ENCODE measurements at places on chromosomes 1 and 21. TPM values are rescaled to one million over a fixed set of nuclear protein-coding genes. Genes with fewer than 3 reads are reported as not detected.

- H3K36me3 ChIP-seq: no peaks in the 10 kb centered on the region
- no peaks in the 10 kb centered on the region for H3K27me3 ChIP-seq
- H3K4me1 ChIP-seq: peaks cover 2% of the 10 kb centered on the region
- no peak for DNase-seq
- no peak overlapping the region for H3K4me3 ChIP-seq
- no peak overlapping the region for H3K27ac ChIP-seq
These were observed 224.8 kb upstream of the KCNK2 start for GRCh38 chr1:214857716-214858115.

- no peaks in the 10 kb centered on the region for H3K4me1 ChIP-seq
- DNase-seq: no peak
- no peaks in the 10 kb centered on the region for H3K36me3 ChIP-seq
- H3K4me3 ChIP-seq: no peak overlapping the region
These were observed 57.7 kb downstream of the ZNF697 start for GRCh38 chr1:119590393-119590792.

- DNase-seq: peak; percentile 39
- no peaks in the 10 kb centered on the region for H3K36me3 ChIP-seq
- H3K4me1 ChIP-seq: peaks cover 13% of the 10 kb centered on the region
- no peaks in the 10 kb centered on the region for H3K27me3 ChIP-seq
These were observed 38.5 kb upstream of the ENAH start for GRCh38 chr1:225691377-225691776.

GRCh38 chr1:47182676-47183235 is 7.1 kb downstream of the PDZK1IP1 start:
- peaks cover 2% of the 10 kb centered on the region for H3K27me3 ChIP-seq
- no peaks in the 10 kb centered on the region for H3K4me1 ChIP-seq
- H3K36me3 ChIP-seq: no peaks in the 10 kb centered on the region
- DNase-seq: no peak
- H3K27ac ChIP-seq: no peak overlapping the region

DNA sequence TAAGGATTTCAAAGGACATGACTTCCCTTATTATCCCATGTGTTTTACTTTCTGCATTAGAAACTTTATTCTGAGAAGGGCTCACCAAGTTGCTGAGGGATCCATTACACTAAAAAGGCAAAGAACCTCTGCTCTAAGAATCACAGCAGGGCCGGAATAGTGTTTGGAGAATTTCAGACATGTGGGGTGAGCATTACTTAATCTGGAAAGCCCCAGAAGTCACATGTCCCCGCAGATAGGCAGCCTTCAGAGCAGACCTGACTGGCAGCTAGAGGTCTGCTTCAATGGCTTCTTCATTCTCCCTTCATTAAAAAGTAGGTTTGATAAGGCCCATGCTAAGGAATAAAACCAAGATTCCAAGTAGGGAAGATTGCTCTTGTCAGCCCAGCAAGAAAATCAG is 52.6 kb upstream of the RBM15 start:
- no peak overlapping the region for H3K27ac ChIP-seq
- no peaks in the 10 kb centered on the region for H3K4me1 ChIP-seq
- DNase-seq: no peak

- H3K27ac ChIP-seq: no peak overlapping the region
- no peak for DNase-seq
- H3K4me1 ChIP-seq: peaks cover 6% of the 10 kb centered on the region
These were observed 101.8 kb downstream of the PRDM16 start for GRCh38 chr1:3170561-3171453.

DNA sequence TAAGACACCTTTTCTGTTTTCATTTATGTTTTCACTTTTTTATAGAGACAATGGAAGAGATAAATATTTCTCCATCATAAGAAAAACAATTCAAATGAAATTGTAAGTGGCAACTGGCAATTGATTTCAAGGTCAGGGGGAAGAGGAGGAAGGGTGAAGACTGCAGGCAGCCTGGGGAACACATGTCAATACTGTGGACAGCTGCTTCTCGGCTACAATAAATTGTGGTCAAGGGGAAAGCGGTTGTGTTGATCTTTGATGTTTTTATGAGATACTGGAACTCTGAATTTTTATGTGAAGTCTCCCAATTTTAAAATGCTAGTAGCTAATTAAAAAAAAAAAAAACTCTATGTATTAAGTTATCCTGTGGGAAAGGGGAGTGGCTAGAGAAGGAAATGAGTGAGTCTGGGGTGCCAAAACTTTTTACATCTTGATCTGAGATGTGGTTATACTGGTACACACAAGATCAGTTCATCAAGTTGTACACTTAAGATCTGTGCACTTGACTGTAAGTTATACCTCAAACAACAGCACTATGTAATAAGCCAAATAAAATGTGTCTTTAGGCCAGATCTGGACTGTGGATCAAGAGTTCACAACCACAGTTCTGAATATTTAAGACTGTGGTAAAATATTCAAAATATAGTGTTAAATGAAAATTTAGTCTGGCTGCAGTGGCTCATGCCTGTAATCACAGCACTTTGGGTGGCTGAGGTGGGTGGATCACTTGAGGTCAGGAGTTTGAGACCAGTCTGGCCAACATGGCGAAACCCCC is 18.0 kb downstream of the SSX2IP start:
- no peak for DNase-seq
- H3K27me3 ChIP-seq: no peaks in the 10 kb centered on the region
- H3K36me3 ChIP-seq: peaks cover 2% of the 10 kb centered on the region
- no peak overlapping the region for H3K4me3 ChIP-seq
- no peak overlapping the region for H3K27ac ChIP-seq

- H3K36me3 ChIP-seq: no peaks in the 10 kb centered on the region
- peak; percentile 55 for DNase-seq
- H3K27me3 ChIP-seq: no peaks in the 10 kb centered on the region
- H3K4me3 ChIP-seq: no peak overlapping the region
- H3K4me1 ChIP-seq: peaks cover 2% of the 10 kb centered on the region
These were observed 121.7 kb downstream of the FGGY start for GRCh38 chr1:59418363-59419144.

DNA sequence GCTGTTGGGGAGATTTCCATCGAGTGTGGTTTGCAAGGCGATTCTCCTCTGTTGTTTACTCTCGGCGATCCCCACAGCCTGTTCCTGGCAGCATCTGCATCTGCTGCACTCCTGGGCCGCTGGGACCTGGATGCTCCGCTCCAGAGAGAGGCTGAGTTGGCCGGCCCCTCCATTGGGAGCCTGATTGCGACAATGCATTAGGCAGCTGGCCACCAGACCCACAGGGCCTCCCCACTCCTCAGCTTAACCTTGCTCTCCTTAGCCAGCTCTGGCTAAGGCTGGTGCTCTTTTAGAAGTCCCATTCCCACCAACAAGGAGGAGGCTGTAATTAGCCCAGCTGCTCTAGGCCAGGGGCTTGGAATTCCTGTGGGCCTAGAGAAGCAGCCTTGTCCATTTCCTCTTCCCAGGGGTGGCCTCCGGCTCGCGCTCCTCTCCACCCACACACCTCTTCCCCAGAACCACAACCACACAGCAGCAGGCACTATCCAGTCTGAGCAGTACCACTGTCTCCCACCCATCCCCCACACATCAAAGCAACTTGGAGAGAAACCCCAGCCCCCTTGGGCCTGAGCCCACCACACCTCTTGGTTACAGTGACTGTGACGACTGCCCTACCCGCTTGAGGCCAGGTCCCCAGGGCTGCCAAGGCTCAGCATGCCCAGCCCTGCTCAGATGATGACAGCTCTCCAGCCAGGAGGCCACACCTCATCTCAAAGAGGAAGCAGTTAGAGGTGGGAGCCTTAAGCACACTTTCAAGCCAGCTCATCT is 193.8 kb upstream of the EDN2 start:
- H3K4me1 ChIP-seq: peaks cover 21% of the 10 kb centered on the region
- H3K4me3 ChIP-seq: no peak overlapping the region
- H3K36me3 ChIP-seq: no peaks in the 10 kb centered on the region
- DNase-seq: peak; percentile 86

DNA sequence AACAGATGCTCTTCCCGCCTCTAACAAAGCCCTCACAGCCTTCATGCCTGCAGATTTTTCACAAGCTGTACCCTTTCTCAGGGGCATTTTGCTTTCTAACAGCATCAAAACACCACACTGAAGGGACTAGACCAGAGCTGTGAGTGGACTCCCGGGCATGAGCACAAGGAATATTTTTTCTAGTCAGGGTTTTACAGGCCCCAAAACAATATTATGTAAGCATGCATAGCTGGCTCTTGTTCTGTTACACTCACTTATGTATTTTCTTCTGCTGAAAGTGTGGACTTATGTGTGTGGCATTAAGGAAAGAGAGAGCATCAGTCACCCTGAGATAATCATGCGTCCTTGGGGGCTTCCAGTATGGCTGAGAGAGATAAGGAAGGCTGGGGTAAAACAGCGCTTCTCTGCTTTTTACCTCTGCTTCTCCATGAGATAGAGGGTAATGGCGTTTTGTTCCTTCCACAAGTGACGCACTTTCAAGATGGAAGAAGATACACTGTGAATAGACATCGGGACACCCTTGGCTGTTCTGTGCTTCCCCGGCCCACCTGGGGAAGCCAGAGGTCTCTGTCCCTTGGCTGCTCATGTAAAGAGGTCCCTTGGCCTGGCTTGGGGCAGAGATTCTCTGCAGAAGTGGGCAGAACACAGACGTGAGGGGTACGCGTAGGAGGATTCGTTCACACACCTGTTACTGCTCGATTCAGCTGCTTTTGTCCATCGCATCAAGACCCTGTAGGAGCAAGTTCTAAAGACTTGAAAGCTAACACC is 266.7 kb upstream of the RAB4A start:
- DNase-seq: no peak
- H3K36me3 ChIP-seq: no peaks in the 10 kb centered on the region
- no peak overlapping the region for H3K27ac ChIP-seq
- peaks cover 1% of the 10 kb centered on the region for H3K4me1 ChIP-seq
- no peak overlapping the region for H3K4me3 ChIP-seq

DNA sequence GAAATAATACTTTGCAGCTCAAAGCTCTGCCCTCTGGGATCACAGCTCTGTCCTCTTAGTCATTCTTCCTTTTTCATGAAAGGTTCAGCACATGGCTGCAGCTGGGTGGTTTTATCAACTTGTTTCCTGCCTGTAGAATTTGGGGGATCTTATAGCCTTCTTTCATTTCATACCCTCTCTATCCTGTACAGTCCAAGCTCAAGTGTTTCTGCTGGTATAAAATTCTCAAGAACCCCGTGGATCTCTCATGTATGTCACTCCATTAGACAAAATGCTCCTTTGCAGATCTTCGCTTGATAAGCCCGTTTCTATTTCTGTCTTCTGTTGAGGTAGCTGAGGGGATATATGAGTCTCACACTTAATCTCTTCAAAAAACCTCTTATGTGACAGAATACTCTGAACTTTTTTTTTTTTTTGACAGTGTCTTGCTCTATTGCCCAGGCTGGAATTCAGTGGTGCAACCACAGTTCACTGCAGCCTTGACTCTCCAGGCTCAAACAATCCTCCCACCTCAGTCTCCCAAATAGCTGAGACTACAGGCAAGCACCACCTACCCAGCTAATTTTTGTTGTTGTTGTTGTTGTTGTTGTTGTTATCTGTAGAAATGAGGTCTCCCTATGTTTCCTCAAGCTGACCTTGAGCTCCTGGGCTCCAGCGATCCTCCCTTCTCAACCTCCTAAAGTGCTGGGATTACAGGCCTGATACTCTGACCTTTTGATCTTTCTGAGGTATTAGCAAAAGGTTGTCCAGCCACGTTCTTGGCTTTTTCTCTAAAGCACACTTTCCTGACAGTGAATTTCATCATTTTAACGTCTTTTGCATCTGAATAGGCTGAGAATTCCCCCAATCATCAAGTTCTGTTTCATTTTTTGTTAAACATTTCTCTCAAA is 24.6 kb upstream of the COL9A2 start:
- H3K27me3 ChIP-seq: peaks cover 5% of the 10 kb centered on the region
- no peaks in the 10 kb centered on the region for H3K36me3 ChIP-seq
- H3K4me3 ChIP-seq: no peak overlapping the region
- DNase-seq: no peak

LIN9 gene
- polyA plus RNA-seq: 1.5 TPM

SLC6A9 gene
- 6.6 TPM for polyA plus RNA-seq

DNA sequence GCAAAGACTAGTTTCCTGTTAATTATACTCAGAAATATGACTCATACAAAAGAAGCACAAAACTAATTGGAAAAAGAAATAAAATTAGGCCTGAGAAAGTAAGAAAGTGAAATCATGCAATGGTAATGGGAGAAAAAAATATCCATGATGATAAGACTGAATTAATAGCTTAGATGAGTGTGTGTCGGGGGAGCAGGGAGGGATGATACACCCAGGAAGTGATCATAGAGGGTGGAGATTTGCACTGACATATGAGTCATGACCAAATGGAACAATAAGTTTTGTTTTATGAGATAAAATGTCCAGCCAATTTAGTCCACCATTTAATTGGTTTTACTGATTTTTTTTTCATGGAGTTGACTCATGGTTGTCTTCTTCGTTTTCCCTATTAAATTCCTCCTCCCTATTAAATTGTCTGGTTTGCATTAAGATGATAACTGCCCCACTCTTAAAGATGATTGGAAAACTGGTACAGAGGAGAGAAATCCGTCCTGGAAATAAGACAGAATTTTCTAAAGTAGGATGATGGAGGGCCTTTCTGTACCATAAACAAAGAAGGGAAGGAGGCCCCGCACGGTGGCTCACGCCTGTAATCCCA is 111.7 kb upstream of the KCNJ6 start:
- peaks cover 5% of the 10 kb centered on the region for H3K27me3 ChIP-seq
- H3K36me3 ChIP-seq: no peaks in the 10 kb centered on the region
- H3K4me3 ChIP-seq: no peak overlapping the region
- H3K4me1 ChIP-seq: no peaks in the 10 kb centered on the region

TNFSF18 gene
- 0.12 TPM for polyA plus RNA-seq

DNA sequence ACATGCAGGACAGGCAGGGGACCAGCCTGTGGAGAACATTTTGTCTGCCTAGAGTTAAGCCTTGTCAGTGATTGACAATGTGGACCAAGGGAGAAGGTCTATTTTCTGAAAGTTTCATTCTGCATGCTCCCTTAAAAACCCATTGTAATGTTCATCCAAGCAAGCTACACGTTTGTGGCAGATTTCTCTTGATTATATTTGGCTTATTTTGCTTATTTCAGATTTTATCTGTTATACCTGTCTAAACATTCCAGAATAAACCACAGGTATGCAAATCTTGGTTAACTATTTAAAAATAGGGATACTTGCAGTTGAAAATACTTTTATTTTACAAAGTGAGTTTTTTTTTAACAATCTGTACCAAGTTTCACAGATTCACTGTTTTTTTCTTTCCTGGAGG is 78.2 kb upstream of the F3 start:
- H3K27ac ChIP-seq: no peak overlapping the region
- H3K36me3 ChIP-seq: no peaks in the 10 kb centered on the region
- H3K4me3 ChIP-seq: no peak overlapping the region
- H3K4me1 ChIP-seq: peaks cover 30% of the 10 kb centered on the region

DNA sequence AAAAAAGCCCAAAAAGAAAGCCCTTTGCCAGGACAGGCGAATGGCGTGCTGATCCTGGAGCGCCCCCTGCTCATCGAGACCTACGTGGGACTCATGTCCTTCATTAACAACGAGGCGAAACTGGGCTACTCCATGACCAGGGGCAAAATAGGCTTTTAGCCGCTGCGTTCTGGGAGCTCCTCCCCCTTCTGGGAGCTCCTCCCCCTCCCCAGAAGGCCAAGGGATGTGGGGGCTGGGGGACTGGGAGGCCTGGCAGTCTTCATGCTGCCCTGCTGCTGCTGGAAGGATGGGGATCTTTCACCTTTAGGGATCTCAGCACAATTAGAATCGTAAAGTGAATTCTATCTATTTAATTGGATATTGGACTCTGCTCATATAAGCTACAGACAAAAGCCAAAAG is 3.6 kb downstream of the TPRG1L start:
- H3K27me3 ChIP-seq: no peaks in the 10 kb centered on the region
- no peak overlapping the region for H3K4me3 ChIP-seq
- no peak for DNase-seq
- H3K4me1 ChIP-seq: peaks cover 4% of the 10 kb centered on the region
- no peak overlapping the region for H3K27ac ChIP-seq

- H3K4me3 ChIP-seq: peak overlapping the region; percentile 88
- H3K27ac ChIP-seq: no peak overlapping the region
- peaks cover 4% of the 10 kb centered on the region for H3K27me3 ChIP-seq
- no peak for DNase-seq
- no peaks in the 10 kb centered on the region for H3K4me1 ChIP-seq
These were observed 569 bp downstream of the RCAN3 start for GRCh38 chr1:24503059-24503751.
